ENCODE measurements at places on chromosomes 6 and 20. TPM values are rescaled to one million over a fixed set of nuclear protein-coding genes. Genes with fewer than 3 reads are reported as not detected.

DNA sequence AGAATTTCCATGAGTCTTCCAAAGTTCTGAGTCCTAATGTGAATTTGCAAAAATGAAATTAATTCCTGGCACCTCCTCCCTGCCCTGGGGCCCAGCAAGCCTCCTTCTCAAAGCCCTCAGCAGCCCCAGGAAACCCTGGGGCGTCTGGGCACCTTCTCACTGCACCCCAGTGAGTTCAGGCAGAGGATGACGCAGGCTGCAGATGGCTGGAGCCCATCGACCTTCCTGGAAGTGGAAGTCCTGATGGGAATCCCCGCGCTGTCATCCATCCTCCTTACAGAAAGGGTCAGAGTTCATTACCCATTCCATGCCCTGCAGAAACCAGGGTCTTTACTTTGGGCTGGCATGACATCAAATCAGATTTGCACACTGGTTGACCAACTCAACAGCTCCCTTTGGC is 31.6 kb downstream of the DLL1 start:
- no peak overlapping the region for H3K4me3 ChIP-seq
- H3K27ac ChIP-seq, result no peak overlapping the region
- no peak for DNase-seq

- H3K27ac ChIP-seq, result no peak overlapping the region
- no peak for DNase-seq
- H3K4me1 ChIP-seq, result no peaks in the 10 kb centered on the region
Observed at GRCh38 chr6:81772741-81773140, 20.3 kb upstream of the TENT5A start.

DNA sequence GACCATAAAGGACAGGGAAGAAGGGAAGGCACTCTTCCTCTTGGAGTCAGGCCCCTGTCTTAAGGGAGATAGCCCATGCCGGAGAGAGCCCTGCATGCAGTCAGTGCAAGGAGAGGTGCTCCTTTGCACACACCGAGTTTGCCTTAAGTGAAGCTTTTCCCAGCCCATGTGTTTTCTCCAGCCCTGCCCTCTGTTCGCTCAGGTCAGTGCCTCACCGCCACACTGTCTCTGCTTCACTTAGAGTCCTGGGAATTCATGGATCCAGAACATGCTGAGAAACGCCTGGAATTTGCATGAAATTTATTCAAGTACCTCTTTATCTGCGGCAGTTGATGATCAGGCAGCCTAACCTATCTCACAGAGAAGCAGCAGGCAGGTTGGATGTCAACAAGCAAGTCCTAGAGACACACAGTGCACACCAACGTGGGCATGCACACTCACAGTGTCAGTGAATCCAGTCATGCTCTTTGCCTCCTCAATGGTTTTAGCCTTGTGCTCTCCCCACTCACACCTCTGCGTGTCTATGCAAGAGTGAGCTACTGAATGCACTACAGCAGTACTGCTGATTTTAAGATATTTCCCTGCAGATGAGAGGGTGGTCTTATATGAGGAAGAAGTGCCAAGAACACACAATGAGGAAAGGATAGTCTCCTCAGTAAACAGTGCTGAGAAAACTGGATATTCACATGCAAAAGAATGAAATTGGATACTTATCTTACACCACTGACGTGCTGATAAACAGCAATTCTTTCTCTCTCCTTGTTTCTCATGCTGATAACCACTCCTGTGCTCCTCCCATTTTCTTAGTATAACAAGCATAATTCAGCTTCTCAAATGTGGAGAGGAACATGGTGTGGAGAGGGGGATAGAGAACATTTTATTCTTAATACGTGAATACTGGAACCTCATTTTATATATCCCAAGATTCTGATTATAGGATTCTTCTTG is 295.1 kb upstream of the CDYL start:
- no peaks in the 10 kb centered on the region for H3K27me3 ChIP-seq
- H3K27ac ChIP-seq, result no peak overlapping the region
- no peak for DNase-seq
- no peaks in the 10 kb centered on the region for H3K4me1 ChIP-seq
- no peaks in the 10 kb centered on the region for H3K36me3 ChIP-seq

DNA sequence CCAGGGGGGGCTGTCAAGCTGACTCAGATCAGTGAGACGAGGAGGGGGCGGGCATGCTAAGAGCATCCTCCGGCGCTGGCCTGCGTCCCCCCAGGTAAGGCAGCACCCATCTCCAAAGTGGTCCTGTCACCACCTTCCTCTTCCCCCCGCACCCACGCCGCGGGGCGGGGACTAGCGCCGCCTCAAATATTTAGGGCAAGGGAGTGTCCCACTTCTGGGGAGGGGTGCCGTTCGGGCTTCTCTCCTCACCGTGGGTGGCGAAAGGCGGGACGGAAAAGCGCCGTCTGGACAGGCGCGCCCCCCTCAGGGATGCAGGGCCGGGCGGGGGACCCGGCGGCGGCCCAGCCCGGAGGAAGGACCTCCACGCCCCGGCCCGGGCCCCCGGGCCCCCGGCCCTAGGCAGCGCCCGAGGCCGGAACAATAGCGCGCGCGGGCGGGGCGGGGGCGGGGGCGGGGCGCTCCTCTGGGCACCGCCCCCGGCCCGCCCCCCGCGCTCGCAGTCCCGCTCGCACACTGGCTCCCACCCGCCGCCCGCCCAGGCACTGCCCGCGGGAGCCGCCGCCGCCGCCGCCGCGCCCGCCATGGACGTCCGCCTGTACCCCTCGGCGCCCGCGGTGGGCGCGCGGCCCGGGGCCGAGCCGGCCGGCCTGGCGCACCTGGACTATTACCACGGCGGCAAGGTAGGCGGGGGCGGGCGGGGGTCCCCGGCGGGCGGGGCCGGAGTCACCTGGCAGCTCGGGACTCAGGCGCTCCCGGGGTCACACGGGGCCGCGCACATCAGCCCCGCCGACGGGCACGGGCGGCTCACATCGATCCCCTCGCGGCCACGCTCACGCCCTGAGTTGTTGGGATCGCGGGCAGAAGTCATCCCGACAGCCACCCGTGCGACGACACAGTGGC is at the start of gene TOX2:
TSS of gene TOX2 (plus strand) at position 542 of the 900 bp plus-strand sequence. CDS start at position 582, 40 bp downstream.
- no peak within 1 kb of the TSS for H3K27ac ChIP-seq
- peaks cover 54% of the 10 kb centered on the region for H3K27me3 ChIP-seq
- no peaks in the 10 kb centered on the region for H3K36me3 ChIP-seq
- H3K4me3 ChIP-seq, result peak within 1 kb of the TSS; percentile 40

DNA sequence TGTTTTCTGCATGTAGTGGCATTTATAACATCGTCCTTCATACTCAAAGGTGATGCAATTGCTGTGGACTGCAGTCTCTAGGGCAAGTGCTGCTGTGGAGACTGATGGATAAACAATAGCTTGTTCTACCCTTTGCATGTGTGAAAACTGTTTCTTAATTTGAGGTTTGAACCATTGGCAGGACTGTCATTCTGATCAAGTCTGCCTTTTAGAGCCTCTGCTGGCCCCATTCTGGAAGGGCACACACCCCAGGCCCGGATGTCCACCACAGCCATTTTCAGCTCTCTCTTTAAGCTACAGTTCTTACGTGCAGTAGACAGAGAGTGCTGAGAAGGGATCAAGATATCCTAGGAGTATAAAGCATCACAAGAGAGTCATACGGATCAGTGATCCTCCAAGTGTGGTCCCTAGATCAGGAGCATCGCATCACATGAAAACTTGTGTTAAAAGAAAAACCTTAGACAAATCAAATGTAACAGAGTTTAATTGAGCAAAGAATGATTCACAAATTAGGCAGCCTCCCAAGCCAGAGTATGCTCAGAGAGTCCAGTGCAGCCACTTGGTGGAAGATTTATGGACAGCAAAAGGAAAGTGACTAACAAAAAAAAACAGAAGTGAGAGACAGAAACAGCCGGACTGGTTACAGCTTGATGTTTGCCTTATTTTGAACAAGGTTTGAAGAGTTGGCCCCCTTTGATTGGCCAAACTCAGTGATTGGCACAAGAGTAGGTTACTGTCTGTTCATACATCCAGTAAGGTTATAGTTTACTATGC is 52.0 kb downstream of the FRK start:
- no peak overlapping the region for H3K4me3 ChIP-seq
- H3K27me3 ChIP-seq, result no peaks in the 10 kb centered on the region
- no peak for DNase-seq
- H3K27ac ChIP-seq, result no peak overlapping the region
- H3K36me3 ChIP-seq, result no peaks in the 10 kb centered on the region
- H3K4me1 ChIP-seq, result no peaks in the 10 kb centered on the region

DNA sequence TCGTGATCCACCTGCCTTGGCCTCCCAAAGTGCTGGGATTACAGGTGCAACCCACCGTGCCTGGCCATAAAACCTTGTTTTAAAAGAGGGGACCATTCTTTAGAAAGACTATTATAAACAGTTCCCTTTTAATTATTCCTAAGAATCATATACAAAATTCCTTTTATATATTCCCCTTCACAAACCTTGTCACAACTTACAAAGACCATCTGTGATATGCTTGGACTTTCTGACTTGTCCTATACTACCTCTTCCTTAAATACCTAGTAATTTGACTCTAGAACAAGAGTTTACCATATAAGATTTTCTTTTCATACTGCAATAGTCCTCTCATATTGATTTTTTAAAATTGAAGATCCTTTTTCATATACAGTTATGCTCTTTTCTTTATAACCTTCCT is 135.8 kb upstream of the PRSS16 start:
- H3K27ac ChIP-seq, result no peak overlapping the region
- H3K27me3 ChIP-seq, result no peaks in the 10 kb centered on the region
- DNase-seq, result no peak
- no peak overlapping the region for H3K4me3 ChIP-seq
- H3K36me3 ChIP-seq, result no peaks in the 10 kb centered on the region

- no peaks in the 10 kb centered on the region for H3K36me3 ChIP-seq
- H3K27me3 ChIP-seq, result no peaks in the 10 kb centered on the region
- DNase-seq, result no peak
- H3K4me1 ChIP-seq, result no peaks in the 10 kb centered on the region
Observed at GRCh38 chr6:81998432-81998831, 246.0 kb upstream of the TENT5A start.

DNA sequence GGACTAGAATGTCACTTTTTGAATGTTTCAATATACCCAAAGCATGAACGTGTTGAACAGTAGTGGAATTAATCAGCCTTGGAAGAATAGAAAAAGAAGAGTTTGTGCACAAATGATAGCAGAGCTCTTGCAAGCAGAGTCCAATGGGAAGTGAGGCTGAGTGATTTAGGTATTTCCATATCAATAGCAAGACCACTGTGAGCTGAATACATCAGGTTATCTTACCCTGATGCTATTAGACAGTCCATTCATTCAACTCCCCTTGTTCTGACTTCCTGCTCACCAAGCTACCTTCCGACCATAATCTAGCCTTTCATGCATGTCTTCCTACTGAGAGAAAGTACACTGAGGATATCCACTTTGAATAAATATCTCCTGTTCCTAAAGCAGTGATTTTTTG is 349.2 kb upstream of the RNF217 start:
- no peak overlapping the region for H3K27ac ChIP-seq
- H3K4me3 ChIP-seq, result no peak overlapping the region
- H3K36me3 ChIP-seq, result no peaks in the 10 kb centered on the region
- no peak for DNase-seq

DNA sequence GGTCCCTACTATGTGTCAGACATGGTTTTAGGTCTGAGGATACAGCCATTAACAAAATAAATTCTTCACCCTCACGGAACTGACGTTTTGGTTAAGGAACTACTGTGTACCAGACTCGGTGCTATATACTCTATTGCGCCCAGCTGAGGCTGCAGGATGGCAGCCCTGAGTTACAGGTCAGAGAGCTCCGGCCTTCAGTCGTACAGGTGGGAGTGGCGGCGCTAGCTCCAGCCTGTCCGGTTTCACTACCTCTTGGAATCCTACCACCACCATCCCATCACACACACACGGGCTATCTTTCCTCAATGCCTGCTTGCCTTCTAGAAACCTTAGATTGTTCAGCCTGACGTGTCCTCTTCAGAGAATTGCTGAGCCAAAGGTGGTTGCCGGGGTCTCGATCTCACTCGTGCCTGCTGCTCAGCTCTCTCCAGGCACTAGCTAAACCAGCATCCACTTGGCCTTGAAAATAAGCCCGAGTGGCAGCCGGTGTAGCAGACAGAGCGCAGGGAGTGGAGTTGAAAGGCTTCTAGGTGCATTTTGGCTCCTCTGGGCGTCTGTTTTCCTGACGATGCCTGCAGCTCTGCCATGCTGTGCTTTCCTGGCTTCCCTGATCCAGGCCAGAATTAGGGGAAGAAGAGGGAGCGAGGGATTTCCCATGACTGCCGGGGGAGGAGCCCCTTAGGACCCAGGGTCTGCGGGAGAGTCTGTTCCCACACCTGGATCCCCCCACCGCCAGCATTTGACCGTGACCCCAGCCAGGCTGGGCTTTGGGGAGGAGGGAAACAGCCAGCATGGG is 1.1 kb upstream of the TCF15 start:
- no peaks in the 10 kb centered on the region for H3K27me3 ChIP-seq
- no peaks in the 10 kb centered on the region for H3K36me3 ChIP-seq
- no peak overlapping the region for H3K27ac ChIP-seq
- H3K4me3 ChIP-seq, result peak overlapping the region; percentile 10

GRCh38 chr20:33578510-33578909 is 83.6 kb upstream of the C20orf144 start:
- DNase-seq, result no peak
- H3K36me3 ChIP-seq, result no peaks in the 10 kb centered on the region
- no peak overlapping the region for H3K27ac ChIP-seq
- H3K4me1 ChIP-seq, result no peaks in the 10 kb centered on the region
- no peaks in the 10 kb centered on the region for H3K27me3 ChIP-seq

- H3K27ac ChIP-seq, result peak overlapping the region; percentile 87
- DNase-seq, result no peak
- peaks cover 9% of the 10 kb centered on the region for H3K4me1 ChIP-seq
- peak overlapping the region; percentile 80 for H3K4me3 ChIP-seq
Observed at GRCh38 chr6:5995658-5995948, 11.1 kb downstream of the NRN1 start.

GRCh38 chr6:137119196-137120104 is 54.0 kb downstream of the IL22RA2 start:
- H3K27ac ChIP-seq, result no peak overlapping the region
- no peaks in the 10 kb centered on the region for H3K4me1 ChIP-seq
- H3K36me3 ChIP-seq, result no peaks in the 10 kb centered on the region
- no peak overlapping the region for H3K4me3 ChIP-seq
- no peak for DNase-seq

DNA sequence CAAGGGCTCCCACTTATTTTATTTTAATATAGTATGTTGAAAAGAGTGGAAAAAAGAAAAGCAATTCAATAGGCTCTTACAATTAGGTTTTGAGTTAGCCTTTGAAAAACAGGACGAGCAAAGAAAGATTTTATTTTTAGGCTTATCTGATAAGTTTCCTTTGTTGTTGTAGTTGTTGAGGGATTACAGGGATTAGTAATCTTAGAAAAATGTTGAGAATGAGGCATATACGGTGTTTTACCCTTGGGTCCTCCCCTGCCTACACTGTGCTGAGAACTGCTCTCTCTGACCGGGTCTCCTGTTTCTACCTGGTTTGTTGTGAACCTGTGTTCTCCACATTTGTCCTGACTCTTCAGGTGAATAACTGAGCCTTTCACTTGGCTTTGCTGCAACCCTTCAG is 16.7 kb downstream of the TRAPPC3L start:
- no peak overlapping the region for H3K4me3 ChIP-seq
- no peaks in the 10 kb centered on the region for H3K27me3 ChIP-seq
- no peak for DNase-seq
- no peaks in the 10 kb centered on the region for H3K4me1 ChIP-seq
- H3K27ac ChIP-seq, result no peak overlapping the region

GRCh38 chr6:8739454-8739853 is 304.1 kb upstream of the SLC35B3 start:
- DNase-seq, result no peak
- no peaks in the 10 kb centered on the region for H3K27me3 ChIP-seq
- H3K4me3 ChIP-seq, result no peak overlapping the region
- H3K36me3 ChIP-seq, result no peaks in the 10 kb centered on the region

- H3K36me3 ChIP-seq, result no peaks in the 10 kb centered on the region
- H3K27ac ChIP-seq, result no peak overlapping the region
- no peaks in the 10 kb centered on the region for H3K4me1 ChIP-seq
- DNase-seq, result no peak
Observed at GRCh38 chr6:84766799-84767525, 2.6 kb upstream of the TBX18 start.

The CD93 gene
- total RNA-seq, result 64.9 TPM

The IRAK1BP1 gene
- total RNA-seq, result 4.3 TPM

The EPB41L2 gene
- 101 TPM for total RNA-seq

The GNRH2 gene
- not detected for total RNA-seq

The ENPP1 gene
- 51.5 TPM for total RNA-seq

All from breast epithelium (tissue), 4 donors.